AG09309 (cell line): ENCODE measurements at places on chromosomes 2 and 18.
A peak's percentile ranks its signal among the peaks of the same experiment; 100 is the strongest.

DNA sequence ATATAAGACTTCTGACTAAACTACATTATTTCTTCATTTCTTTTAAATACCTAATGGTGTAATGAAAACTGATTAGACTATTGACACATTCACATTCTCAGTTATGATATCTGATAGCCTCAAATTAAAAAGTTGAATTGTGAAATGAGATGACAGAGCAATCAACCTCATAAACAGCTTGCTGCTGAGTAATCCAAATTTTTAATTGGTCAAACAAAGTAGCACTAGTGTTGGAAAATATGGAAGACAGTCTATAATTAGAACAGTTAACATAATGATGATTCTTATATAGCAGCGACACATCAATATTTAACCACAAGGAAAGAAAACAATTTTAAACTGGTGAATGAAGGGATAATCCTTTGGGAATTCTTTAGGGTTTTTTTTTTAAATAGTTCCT lies 91.9 kb upstream of the LRP1B start:
- DNase-seq: no peak

DNA sequence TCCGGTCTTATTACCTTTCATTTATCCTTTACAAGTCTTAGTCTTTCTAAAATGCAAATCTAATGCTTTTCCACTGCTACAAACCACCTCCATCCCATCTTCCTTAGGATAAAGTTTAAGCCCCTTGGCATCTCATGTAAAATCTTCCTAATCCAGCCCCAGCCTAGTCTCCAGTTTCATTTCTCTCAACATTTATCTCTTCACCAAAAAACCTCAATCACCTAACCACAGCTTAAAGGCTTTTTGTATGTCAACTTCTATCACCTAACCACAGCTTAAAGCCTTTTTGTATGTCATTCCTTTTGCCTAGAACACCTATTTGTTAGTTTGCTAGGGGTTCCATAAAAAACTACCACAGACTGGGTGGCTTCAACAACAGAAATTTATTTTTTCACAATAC lies 4.2 kb downstream of the TRAK2 start:
- no peak for DNase-seq

GRCh38 chr2:159175182-159175581 lies 111.3 kb downstream of the WDSUB1 start:
- DNase-seq: no peak

DNA sequence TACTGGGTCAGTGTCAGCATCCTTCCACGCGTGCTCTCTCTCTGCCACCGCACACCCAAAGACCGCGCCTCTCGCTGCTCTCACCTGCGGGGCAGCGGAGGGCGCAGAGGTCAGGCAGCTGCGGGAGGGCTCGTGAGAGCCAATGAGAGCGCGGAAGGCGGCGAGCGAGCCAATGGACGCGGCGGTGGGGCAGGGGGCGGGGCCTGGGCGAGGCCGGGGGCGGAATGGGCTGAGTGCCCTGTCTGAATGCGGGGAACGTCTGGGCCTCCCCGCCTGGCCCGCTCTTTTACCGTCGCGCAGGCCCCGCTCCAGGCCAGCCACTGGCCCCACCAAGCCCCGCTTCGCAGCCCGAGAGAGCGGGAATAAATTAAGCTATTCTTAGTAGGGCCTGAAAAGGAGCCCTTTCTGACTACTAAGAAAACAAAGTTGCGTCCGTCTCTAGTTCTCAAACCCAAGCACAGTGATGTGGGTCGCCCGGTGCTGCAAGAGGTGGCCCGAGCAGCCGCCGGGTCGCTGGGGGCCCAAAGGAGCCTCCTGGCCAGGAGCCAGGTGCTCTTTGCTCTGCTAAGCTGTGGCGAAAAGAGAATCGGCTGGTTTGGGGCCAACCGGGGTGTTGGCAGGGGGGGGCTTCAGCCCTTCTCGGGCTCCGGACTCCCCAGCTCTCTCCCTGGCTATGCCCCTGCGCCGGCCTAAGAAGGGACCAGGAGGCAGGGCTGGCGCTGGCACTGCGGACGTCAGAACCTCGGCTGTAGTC lies 81.1 kb upstream of the GLI2 start:
- no peak for DNase-seq

GRCh38 chr2:46798041-46798440 lies 117.6 kb downstream of the MCFD2 start:
- DNase-seq: no peak

DNA sequence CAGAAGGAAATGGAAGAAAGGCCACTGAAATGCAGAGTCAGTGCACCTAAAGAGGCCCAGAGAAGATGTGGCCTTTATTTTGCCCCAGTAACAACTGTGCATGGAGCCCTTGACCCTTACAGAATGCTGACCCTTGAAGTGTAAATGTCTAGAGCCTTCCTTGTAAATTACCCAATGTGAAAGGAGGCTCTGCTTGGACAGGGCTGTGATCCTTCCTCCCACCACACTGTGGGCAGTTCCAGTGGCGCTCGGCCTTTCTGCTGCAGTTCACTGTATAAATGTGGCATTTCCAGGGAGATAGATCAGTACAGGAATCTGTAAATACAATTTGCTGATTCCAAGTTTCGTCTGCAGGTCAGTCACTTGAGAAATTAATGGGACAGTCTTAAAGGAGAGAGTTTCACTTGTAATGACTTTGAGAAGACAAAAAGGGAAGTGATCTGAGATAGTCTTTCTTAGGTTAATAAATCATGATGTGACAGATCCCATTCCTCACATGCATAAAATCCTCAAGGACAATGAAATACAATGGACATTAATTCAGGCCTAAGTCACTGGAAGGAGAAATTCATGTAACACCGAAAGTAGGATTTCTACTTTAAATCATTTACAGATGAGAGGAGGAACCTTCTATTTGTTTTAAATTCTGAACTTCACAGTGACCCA lies 133.8 kb upstream of the LMAN1 start:
- no peak for DNase-seq

- DNase-seq: no peak
Measured at GRCh38 chr18:9792565-9793245, 84.6 kb downstream of the RAB31 start.

DNA sequence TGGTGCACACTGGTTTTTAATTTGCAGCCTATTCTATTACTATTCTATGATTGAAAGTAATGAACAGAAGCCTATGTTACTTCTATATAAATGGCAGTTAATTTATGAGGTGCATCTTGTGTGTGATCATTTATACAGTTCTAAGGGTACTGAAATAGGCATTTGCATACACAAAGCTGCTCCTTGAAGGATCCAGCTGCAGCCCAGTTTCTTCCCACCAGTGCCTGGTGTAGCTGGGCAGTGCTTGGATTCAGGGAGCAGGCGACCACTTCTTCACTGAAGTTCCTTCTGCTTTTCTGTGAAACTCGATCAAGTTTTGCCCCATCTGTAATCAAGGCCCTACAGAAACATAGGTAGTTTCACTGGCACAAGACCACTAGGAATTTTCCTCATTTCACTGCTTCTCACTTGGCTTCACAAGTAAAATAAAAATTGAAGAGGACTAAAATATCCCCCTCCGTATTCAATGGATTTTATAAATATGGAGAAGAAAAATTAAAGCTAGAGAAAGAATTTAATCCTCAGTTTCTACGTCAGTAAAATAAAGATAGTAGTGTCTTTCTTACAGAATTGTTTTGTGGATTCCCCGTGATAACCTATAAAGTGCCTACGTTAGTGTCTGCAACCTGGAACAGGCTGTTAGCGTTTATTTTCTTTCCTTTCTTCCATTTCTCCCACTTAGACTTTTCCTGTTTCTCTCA lies 1.7 kb upstream of the LPIN2 start:
- DNase-seq: no peak

DNA sequence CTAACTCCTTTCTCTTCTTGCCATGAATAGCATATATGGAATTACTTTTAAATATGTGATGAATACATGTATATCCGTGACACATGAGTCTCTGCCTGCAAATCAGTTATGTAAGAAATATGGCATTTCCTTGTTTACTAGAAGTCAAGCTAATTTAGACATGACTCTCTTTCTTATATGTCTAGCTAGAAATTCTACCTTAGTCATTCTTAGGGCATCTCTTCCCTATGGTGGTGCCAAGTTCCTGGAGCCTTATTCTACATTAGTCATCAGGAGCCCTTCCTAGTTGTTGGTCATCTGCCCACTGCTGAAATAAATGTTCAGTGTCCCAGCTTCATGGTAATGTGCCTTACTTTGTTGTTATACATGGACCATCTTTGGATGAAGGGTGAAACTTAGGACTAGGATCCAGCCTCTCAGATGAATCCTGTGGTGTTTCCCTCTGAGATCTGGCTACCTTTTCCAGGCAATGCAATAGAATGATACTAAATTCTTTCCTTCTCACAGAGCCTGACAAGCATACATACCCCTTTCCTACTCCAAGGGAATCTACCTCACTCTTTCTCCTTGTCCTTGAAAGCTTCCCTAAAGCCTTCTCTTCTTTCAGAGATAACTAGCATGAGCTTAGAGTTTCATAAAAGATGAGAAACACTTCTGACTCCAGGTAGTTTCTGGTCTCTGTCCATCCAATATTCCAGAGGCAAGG lies 415.3 kb upstream of the VWC2L start:
- peak; percentile 81 for DNase-seq

- no peak for DNase-seq
Measured at GRCh38 chr2:230814616-230815015, 50.1 kb upstream of the ITM2C start.

- no peak for DNase-seq
Measured at GRCh38 chr18:48371854-48372602, 37.2 kb downstream of the ZBTB7C start.

DNA sequence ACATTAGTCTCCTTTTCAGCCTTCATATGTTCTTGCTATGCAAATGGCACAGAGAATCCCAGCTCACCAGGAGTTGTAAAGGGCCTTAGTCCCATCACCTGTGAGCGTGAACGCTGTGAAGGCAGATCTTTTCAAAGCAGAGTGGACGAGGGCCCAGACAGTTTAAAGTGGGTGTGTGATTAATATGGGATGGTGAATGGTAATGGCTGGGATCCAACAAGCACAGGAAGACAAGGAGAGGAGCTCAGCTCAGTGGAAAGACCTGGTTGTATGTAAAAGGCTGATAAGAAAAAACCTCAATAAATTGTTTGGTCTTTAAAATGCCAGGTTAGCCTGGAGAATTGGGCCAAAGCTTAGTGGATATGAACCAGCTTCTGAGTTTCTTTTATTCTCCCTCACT lies 326.2 kb downstream of the NYAP2 start:
- DNase-seq: no peak

DNA sequence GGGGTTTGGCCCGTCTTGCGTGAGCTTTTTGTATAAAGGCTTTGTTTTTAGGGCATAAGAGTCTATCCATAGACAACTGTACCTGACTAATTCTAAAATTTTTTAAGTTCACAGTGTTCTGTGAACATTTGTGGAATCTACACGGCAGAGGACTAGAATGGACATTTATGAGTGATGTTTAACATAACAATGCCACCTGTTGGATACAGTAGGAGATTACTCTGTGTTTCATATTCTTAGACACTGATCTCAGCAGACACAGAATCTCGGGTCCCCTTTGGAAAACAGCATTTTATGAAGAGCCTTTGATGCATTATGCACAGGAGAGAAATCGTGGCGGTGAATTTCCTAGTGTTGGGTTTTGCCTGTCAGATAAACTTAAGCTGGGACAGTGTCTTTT lies 752.2 kb downstream of the DPP10 start:
- DNase-seq: no peak

- DNase-seq: no peak
Measured at GRCh38 chr2:43884689-43885088, 45.9 kb downstream of the ABCG8 start.

- no peak for DNase-seq
Measured at GRCh38 chr18:43800584-43800983, 523.3 kb upstream of the SYT4 start.

- no peak for DNase-seq
Measured at GRCh38 chr2:10499911-10500521, 51.9 kb upstream of the ODC1 start.

DNA sequence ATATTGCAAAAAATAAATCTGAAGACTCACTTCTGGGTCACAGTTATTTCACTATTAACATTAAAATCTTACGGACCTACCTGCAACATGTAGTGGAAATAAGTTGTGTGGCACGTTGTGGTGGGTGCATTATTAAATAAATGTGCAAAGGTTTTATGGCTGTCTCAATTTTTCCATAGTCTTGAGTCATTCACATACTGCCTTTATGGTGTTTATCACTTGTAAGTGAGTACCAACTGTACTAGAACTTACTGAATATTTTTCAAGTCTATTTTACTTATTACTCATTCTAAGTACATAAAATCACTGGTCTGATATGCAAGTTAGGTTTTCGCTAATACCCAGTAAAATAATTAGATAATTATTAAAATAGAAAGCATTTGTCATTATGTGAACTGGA lies 47.6 kb upstream of the SLC30A6 start:
- no peak for DNase-seq

GRCh38 chr18:24446453-24446852 lies 14.0 kb upstream of the HRH4 start:
- DNase-seq: no peak

DNA sequence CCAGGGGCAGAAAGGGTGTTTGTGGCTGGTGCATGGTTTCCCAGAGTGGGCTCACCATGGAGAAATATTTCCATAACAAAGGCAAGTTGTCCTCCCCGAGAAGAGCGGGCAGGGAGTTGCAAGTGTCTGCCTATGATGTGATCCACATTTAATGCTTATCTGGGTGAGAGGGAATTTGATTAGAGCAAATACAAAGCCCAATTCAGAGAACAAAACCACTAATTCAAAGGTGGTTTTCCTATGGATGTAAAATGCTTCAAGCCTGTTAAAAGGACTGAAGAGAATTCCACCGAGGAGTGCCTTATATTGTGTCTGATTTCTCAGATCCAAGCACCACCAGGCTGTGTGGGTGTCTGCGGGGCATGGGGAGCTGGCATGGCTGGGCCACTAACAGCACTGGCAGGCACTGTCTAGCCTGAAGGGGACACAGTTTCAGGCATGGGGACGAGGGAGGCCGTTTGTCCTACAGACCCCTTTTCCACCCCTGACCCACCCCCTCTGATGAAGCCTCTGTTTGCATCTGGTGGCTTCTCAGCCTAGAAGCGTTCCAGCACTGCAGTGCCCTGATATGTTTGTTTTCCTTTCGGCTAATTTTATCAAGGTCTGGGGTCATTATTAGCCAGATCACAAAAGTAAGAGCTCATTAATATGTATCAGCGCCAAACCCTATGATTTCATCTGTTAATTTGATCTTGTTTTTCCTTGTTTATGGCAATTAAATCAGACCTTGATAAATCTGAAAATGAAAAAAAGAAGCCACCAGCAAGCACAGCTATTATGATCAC lies 357.3 kb downstream of the HRH4 start:
- DNase-seq: no peak
